Hematopoietic multipotent progenitor cell treated with erythropoietin and hydrocortisone succinate and interleukin-3 and kit ligand, for 6 days (in vitro differentiated cells): ENCODE measurements at places on chromosomes 1 and 21.

GRCh38 chr1:156652131-156652991 lies 10.4 kb downstream of the BCAN start:
- DNase-seq, result peak; percentile 81

- no peak for DNase-seq
Observed at GRCh38 chr1:201376107-201376463, 1.4 kb downstream of the TNNT2 start.

GRCh38 chr1:216690603-216691002 lies 32.6 kb downstream of the ESRRG start:
- no peak for DNase-seq

GRCh38 chr1:105483436-105483835 lies 1573.0 kb upstream of the PRMT6 start:
- no peak for DNase-seq

GRCh38 chr1:106568201-106568974 lies 488.1 kb upstream of the PRMT6 start:
- no peak for DNase-seq

- no peak for DNase-seq
Observed at GRCh38 chr1:3306583-3307291, 147.7 kb upstream of the ARHGEF16 start.

DNA sequence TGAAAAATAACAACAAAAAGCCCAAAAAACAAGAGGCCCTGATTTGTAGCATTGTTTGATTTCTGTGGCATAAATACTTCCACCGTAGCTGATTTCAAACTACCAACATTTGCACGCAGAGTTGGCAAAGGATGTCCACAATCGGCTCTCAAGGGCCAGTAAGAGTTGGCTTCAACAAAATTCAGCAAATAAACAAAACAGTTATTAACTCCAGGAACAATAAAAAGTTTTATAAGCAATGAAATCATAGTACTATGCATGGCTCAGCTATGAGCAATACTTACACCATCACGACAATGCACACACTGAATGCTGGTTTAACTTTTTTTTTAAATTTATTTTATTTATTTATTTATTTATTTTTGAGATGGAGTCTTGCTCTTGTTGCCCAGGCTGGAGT lies 8.7 kb upstream of the COX20 start:
- no peak for DNase-seq

GRCh38 chr1:2232916-2233438 lies 4.9 kb downstream of the SKI start:
- peak; percentile 86 for DNase-seq

GRCh38 chr1:36554323-36554628 lies 71.6 kb upstream of the CSF3R start:
- DNase-seq, result no peak

DNA sequence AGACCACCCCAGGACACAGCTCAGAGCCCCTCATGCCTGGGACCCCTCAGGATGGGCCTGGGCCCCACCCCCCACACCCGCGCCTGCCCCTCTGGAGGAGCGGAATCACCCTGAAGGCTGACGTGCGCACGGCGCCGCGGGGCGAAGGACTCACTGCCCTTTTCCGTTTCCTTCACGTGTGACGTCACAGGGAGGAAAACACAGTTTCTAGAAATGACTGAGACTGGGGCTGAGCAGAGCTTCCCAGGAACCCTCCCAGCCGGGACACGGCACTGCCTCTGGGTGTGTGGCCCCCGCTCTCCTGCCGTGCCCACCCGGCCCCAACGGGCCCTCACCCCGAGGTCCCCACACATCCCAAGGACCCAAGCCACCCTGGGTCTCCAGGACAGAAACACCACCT lies 5.4 kb upstream of the TNFRSF4 start:
- DNase-seq, result no peak

- DNase-seq, result no peak
Observed at GRCh38 chr1:48181669-48182367, 40.7 kb upstream of the SLC5A9 start.

DNA sequence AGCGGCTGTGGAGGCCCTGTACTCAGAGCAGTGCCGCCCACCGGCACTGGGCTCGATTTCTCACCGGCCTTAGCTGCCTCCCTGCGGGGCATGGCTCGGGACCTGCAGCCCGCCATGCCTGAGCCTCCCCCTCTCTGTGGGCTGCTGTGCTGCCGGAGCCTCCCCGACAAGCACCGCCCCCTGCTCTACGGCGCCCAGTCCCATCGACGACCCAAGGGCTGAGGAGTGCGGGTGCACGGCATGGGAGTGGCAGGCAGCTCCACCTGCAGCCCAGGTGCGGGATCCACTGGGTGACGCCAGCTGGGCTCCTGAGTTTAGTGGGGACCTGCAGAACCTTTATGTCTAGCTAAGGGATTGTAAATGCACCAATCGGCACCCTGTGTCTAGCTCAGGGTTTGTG lies 5.2 kb upstream of the SOD1 start:
- no peak for DNase-seq

GRCh38 chr1:210437781-210438180 lies 109.1 kb downstream of the HHAT start:
- no peak for DNase-seq

- DNase-seq, result no peak
Observed at GRCh38 chr1:106063510-106063909, 993.0 kb upstream of the PRMT6 start.

DNA sequence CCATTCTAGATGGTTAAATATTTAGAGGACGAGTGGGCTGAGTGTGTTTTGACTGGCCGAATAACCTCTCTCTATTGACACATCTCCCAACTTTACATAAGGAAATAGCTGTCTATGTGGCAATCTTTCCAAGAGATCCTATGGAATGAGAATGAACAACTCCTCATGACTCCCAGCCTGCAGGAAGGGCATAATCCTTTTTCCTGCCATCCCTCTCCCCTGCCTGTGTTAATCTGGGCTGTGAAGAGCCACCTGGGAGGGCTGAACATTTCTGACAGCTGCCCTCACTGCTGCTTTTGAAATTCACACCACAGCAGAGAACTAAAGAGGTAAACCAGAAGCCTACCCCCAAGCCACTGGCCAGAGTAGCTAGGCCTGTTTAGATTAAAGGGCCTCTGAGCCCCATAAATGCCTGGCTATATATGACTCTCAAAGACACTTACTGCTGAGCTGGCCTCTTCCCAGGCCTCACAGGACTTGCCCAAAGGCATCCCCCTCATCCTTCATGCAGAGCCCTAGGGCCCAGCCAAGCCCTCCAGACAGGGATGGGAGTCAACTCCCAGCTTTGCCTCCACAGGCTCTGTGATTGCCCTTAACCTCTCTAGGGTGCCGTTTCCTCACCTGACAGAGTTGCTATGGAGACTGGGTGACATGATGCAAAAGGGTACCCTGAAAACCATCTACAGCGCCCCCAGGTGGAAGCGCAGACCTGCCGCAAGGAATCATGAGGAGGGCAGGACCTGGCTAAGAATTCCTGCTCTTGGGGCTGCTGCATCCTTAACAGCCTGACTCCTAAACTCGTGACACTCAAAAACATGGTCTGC lies 42.0 kb upstream of the LDLRAP1 start:
- DNase-seq, result peak; percentile 27

GRCh38 chr1:111585447-111586086 lies 34.0 kb upstream of the RAP1A start:
- no peak for DNase-seq

- no peak for DNase-seq
Observed at GRCh38 chr21:34018910-34019309, 54.5 kb upstream of the MRPS6 start.

DNA sequence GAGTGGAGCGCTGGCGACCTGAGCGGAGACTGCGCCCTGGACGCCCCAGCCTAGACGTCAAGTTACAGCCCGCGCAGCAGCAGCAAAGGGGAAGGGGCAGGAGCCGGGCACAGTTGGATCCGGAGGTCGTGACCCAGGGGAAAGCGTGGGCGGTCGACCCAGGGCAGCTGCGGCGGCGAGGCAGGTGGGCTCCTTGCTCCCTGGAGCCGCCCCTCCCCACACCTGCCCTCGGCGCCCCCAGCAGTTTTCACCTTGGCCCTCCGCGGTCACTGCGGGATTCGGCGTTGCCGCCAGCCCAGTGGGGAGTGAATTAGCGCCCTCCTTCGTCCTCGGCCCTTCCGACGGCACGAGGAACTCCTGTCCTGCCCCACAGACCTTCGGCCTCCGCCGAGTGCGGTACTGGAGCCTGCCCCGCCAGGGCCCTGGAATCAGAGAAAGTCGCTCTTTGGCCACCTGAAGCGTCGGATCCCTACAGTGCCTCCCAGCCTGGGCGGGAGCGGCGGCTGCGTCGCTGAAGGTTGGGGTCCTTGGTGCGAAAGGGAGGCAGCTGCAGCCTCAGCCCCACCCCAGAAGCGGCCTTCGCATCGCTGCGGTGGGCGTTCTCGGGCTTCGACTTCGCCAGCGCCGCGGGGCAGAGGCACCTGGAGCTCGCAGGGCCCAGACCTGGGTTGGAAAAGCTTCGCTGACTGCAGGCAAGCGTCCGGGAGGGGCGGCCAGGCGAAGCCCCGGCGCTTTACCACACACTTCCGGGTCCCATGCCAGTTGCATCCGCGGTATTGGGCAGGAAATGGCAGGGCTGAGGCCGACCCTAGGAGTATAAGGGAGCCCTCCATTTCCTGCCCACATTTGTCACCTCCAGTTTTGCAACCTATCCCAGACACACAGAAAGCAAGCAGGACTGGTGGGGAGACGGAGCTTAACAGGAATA lies 4.2 kb downstream of the TFAP2E start:
- DNase-seq, result peak; percentile 86

GRCh38 chr21:39078322-39079065 lies 104.8 kb downstream of the PSMG1 start:
- no peak for DNase-seq

- DNase-seq, result peak; percentile 15
Observed at GRCh38 chr21:35829067-35829466, 231.3 kb downstream of the SETD4 start.

DNA sequence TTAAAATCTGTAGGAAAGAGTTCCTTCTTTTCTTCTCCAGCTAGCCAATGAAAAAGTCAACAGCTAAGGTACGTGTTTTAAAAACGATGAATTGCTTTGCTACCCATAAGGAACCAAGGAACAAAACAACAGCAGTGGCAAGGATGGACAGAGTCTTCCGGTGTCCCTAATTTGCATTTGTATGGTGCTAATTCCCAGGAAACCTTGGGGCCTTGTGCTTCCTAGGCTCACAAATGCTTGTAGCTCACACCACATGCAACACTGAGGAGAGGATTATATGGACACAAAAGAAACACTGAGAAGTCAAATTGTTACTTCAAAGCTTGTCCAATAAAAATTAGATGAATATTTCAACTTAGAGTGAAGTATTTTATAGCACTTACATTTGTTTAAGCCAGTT lies 1.8 kb upstream of the PGBD5 start:
- DNase-seq, result no peak

DNA sequence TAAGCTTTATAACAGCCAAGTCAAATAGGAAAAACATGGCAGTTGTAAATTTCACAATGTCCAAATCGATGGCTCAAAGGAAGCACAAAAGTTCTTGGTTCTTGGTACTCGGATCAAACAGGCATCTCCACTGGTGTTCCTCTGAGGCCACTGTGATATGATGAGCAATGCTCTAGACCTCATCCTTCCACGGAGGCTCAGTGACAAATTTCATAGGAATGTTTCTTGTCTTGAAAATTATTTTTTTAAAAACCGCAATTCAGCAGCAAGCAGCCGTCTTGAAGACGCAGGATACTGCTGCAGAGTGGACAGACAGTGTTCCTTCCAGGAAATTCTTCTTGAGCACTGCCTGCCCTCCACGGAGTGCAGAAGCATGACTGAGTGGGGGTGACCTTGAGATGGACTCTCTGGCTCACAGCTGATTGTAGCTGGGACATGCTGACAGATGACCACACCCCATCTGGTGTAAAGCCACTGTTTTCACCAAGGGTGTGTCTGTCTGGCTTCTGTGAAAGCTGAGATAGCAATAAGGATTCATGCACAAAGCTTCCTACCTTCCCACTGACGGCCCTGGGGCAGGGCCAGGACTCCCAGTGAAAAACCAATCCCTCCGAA lies 61.9 kb downstream of the TIAM1 start:
- DNase-seq, result peak; percentile 81

DNA sequence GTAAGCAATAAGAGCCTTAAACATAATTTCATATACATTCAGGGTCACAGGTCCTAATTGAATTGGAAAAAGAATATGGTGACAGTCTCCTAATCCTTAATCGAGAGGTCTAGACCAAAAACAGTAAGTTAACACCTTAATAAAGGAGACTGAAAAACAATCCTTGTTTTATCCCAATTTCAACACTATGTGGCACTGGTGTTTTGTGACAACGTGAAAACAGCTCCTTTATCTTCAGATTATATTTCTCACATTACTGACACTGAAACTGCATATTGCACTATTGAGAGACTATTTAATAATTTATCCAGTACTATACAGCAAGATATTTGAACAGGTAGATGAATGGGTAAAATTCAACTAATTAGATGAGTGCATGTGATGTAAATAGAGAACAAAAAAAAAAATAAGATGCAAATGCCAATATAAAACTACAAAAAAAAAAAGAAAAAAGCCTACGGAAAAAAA lies 34.1 kb downstream of the TP53BP2 start:
- DNase-seq, result peak; percentile 80

DNA sequence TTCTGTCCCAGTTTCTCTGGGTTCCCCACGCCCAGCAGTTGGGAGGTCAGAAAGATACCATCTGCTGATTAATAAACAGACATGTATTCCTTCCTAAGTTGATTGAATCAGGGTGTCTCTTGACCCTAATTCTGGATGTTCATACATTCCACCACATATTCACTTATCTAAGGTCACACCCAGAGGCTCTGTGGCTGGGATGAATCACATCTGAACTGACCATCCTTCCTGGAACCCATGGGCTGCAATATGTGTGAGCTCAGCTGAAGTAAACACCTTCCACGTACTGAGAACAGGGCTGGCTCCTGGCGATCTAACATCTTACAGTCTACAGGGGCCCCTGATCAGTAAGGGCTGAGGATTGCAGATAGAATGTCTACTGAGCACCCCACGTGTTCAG lies 20.5 kb upstream of the TRABD2B start:
- DNase-seq, result no peak

GRCh38 chr1:205072881-205073280 lies 11.4 kb downstream of the TMEM81 start:
- no peak for DNase-seq

DNA sequence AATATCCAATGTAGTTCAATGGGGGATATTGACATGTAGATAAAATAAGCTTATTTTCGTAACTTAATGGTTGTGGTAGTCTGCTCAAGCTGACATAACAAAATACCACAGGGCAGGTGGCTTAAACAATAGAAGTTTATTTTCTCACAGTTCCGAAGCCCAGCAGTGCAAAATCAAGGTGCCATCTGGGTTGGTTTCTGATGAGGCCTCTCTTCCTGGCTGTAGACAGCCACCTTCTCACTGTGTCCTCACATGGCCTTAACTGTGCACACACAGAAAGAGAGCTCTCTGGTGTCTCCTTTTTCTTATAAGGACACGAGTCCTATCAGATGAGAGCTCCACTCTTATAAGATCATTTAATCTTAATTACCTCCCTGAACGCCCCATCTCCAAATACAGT lies 64.8 kb upstream of the IPO9 start:
- DNase-seq, result no peak
